AG04450 (cell line): ENCODE measurements at places on chromosomes 5 and 9.

- DNase-seq, result no peak
These were observed 882.3 kb upstream of the SEMA6A start for GRCh38 chr5:117456866-117457470.

DNA sequence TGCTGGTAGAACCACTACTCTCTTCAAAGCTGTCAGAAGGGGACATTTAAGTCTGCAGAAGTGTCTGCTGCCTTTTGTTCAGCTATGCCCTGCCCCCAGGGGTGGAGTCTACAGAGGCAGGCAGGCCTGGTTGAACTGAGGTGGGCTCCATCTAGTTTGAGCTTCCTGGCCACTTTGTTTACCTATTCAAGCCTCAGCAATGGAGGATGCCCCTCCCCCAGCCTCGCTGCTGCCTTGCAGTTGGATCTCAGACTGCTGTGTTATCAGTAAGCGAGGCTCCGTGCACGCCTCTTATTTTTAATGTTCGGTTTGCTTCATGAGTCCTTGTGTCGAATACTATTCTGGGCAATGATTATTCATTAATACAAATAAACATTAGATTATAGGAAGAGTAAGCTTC, 3.1 kb upstream of the SLC27A6 start:
- no peak for DNase-seq

- no peak for DNase-seq
These were observed 41.9 kb downstream of the CD180 start for GRCh38 chr5:67154556-67155206.

GRCh38 chr5:177973066-177973635, 22.9 kb downstream of the PROP1 start:
- DNase-seq, result no peak

- DNase-seq, result no peak
These were observed 26.9 kb upstream of the OLFM1 start for GRCh38 chr9:135060461-135061116.

- no peak for DNase-seq
These were observed 515 bp upstream of the AGPAT2 start for GRCh38 chr9:136687721-136688223.

GRCh38 chr9:118313965-118314364, 609.8 kb downstream of the TLR4 start:
- no peak for DNase-seq

DNA sequence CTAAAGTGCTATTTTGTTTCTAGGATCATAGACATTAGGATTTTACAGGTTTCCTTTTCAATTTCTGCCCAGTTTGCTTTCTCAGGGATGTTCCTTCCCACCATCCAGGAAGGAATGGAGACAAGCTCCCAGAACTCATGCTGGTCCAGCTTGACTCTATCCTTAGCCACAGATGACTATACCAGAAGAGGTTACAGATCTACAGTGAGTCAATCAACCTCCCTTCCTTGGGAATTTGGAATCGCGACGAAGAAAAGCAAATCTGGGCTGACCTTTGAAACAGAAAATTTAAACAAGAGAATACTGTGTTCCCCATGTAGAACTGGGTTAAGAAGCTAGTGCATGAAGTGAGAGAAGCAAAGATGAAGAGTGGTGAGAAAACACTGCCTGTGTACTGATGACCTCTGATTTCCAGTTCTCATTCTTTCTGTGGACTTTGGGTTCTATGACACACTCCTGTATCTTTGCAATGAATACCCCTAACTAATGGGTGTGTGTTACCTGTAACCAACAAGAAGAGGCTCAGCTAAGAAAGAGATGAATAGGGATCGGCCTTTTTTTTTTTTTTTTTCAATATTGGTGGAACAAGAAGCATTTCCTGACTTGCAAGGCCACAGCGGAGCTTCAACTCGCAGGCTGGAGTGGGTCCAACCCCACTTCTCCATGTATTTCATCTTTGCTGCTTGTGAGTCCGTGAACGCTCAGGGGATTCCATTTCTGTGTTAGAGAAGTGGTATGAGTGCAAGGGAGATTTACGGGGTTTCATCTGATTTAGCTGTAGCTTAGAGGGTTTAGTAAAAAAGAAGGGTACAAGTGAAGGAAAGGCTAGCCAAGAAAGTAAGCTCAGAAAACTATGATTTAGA, 563.9 kb upstream of the CLINT1 start:
- no peak for DNase-seq

DNA sequence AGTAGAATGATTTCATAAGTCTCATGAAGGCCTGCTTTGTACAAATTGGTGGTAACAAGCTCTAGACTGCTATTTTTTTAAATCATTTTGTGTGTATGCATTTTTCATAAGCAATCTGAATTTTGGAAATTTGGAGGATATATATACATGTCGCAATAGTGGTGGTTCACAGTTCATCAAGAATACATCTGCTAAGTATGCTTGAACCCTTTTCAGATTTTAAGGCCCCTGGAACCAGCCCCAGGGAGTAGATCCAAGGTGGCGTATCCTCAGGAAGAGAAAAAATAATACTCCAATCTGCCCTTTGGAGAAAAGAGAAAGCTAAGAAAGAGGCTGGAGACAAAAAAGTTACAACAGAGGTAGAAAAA, 141.6 kb downstream of the HINT1 start:
- DNase-seq, result no peak

DNA sequence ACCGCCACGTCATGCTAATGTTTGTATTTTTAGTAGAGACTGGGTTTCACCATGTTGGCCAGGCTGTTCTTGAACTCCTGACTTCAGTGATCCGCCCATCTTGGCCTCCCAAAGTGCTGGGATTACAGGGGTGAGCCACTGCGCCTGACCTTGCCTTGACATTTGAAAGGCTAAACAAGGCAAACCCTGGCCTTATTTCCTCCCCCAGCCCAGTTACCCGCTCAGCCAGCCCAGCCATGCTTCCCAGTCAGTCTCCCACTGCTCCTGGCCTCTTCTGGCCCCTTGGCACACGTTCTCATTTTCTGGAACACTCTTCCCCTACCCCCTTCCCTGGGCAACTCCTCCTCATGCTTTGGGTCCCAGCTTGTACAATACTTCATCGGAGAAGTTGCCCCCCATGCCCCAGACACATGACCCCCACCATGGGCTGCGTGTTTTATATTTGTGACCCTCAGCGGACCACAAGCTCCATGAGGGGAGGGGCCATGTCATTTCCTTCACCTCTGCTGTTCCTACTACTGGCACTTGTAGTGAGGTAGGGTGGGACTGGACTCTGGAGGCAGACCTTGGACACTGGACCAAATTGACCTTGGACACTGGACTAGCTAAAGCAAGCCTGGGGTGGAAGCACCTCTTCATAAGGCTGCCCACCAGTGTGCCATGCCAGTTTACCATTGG, 94.4 kb upstream of the IER5L start:
- DNase-seq, result no peak

- DNase-seq, result peak; percentile 4
These were observed 51.7 kb upstream of the NFIB start for GRCh38 chr9:14365670-14366069.

DNA sequence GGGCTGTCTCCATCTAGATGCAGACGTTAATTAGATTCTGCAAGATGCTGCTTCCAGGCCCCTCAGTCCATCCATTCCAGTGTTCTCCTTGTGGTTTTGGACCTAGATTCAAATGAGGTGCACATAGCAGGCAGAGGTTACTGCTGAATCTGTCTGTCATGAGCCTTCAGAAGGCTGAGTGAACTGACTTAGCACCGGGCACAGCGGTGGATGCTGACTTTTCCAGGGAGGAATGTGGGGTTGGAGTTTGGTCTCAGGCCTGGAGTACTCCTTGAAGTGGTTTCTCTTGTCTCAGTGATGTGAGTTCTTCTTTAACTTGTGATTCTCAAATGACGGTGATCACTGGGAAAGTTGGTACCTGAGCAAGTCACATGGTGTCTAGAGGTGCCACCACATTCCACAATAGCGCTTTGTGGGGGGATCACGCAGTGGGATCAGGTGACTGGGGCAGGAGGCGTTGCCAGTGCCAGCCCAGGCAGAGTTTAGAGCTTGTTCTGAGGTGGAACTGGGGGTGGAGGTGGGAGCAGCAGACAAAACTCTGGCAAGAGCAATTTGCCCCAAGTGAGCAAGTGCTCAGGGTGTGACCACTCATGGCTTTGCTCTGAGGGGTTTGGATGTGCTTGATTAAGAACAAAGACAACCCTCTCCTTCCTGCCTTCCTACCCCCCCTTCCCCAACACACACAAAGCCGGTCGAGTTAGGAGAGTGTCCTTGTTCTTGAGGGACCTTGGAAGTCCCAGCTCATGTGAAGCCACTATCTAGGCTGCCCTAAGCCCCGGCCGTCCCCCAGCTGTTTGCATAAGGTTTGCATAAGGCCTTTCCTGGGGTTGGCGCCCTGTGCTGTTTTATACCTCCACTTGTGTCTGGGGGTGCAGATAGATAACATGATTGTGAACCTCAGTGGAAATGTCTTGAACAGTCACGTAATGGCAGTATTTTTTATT, 25.1 kb downstream of the JADE2 start:
- DNase-seq, result no peak

GRCh38 chr5:101435768-101436167, 532.7 kb upstream of the ST8SIA4 start:
- no peak for DNase-seq

- no peak for DNase-seq
These were observed 65.7 kb upstream of the ECM2 start for GRCh38 chr9:92601451-92601850.
